ENCODE measurements at places on chromosomes 7 and 10.
A peak's percentile ranks its signal among the peaks of the same experiment; 100 is the strongest.

DNA sequence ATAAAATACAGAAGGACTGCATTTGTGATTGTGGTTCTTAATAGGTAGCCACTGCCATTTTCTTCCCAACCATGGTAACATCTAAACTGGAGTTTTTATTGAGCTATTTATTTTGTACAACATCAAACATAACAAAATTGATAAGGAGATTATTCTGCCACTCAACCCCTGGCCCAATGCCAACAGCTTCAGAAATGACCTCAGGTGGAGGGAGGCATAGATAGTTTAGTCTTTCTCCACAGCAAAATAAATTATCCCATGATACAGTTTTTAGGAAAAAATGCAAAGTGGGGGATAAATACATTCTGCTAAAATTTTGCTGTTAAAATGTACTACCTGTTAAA is 57.6 kb downstream of the LRRTM3 start:
- no peak for DNase-seq

GRCh38 chr7:131066635-131067034 is 261.0 kb upstream of the MKLN1 start:
- peak; percentile 41 for DNase-seq

- DNase-seq, result peak; percentile 55
These were observed 76.0 kb downstream of the PCGF5 start for GRCh38 chr10:91296471-91296870.

DNA sequence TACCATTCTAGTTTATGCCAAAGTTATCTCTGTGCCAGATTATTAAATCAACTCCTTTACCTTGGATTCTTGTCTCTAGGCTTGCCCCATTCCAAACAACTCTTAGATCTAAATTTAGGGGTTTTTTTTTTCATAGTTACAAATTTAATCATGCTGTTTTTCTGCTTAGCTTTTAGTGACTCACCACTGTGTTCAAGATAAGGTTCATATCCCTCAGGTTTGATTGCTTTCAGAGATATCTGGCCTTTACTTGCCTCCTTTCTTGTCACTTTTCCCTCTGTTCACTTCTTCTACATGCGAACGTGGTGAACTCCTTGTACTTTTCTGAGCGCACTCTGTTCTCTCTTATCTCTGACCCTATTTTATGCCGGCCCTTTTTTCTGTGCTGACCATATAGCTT is 78.2 kb downstream of the VPS50 start:
- DNase-seq, result no peak

- DNase-seq, result no peak
These were observed 247.5 kb downstream of the MTERF1 start for GRCh38 chr7:91633013-91633441.

GRCh38 chr10:77386838-77387237 is 250.8 kb downstream of the KCNMA1 start:
- DNase-seq, result peak; percentile 74

- no peak for DNase-seq
These were observed 5.8 kb downstream of the TBRG4 start for GRCh38 chr7:45105588-45106188.

DNA sequence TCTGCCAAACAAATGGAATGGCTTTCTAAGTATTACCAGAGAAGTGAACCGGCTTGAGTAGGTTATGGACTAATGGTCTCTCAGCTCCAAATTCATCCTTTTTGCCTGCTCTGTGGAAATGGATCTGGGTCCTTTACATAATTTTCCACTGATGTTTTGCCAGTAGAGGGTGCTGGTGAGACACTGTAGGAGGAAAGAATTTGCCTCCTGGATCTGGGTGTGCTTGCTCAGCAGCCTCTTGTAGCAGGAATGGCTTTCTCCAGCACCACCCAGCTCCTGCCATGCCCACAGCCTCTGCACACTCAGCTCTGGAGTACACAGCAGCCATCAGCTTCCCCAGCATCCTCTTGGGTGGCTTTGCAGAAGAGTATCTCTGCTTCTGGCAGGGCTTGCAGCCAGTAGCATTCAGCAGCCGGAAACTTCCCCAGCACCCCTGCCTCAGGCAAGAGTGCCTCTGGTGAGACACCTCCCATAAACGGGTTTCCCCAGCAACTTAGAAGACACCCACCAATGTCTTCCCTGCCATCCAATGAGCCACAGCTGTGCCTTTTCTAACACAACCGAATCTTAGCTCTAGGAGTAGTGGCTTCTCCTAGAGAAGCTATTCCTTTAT is 235.0 kb upstream of the PLPP4 start:
- peak; percentile 51 for DNase-seq

GRCh38 chr10:117373823-117374505 is 1.3 kb downstream of the PDZD8 start:
- DNase-seq, result peak; percentile 60

GRCh38 chr10:117148284-117148683 is 10.2 kb upstream of the VAX1 start:
- DNase-seq, result no peak

DNA sequence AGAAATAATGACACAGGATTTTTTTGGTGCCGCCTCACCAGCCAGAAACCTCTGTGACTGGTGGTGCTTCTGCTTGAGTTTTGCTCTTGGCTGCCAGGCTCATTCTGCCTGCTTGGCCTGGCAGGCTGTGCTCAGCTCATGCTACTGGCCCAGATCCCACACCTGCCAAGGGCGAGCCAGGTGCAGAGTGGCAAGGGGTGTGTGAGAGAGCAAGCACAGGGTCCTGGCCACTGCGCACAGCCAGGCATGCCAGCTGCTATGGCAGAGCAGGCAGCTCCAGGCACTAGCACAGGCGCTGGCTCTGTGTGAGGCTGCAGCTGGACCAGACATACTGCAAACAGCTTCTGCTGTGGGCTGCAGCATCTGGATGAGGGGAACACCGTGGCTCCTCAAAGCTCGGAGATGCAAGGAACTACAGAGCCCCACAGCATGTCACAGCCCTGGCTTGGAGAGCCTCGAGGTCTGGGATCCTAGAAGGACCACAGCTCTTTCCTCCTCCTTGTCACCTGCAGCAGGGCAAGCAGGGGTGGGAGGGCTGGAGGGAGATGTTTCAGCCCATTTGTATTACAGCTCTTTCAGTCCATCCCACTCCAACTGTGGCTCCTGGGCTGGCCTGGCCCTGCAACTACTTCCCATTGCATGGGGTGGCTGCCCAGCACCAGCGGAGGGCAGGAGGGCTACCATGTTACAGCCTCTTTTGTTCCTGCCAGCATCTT is 313.4 kb upstream of the SEMA3C start:
- no peak for DNase-seq

- peak; percentile 55 for DNase-seq
These were observed 149.8 kb downstream of the XPNPEP1 start for GRCh38 chr10:109773288-109774120.

- no peak for DNase-seq
These were observed 38.6 kb downstream of the ZNF800 start for GRCh38 chr7:127353897-127354296.

- DNase-seq, result no peak
These were observed 66.9 kb downstream of the GALNT17 start for GRCh38 chr7:71198887-71199286.

GRCh38 chr7:52518869-52519268 is 516.6 kb upstream of the POM121L12 start:
- DNase-seq, result no peak

DNA sequence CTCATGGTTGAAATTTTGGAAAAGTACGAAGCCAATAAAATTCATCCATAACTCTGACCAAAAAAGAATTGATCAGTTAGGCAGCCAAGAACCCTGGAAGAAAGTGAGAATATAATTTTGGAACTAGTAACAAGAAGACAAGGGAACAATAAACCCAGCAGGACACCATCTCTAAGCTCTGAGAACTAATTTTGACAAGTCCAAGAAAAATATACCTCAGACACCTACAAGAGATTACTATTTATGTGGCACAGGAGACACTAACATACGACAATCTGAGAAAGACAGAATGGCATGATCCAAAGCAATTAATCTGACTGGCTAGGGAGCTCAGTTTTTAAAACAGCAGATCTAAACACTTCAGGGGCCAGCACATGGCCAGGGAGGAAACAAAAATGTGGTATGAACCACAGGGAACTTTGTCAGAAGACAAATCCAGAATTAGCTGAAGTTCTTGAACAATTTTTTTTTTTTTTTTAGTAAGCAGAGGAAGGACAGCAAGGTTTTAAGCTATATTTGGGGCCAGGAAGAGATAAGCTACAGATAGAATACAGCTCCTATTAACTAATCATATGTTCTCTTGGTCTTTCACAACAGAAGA is 38.9 kb downstream of the PARD3 start:
- peak; percentile 39 for DNase-seq

DNA sequence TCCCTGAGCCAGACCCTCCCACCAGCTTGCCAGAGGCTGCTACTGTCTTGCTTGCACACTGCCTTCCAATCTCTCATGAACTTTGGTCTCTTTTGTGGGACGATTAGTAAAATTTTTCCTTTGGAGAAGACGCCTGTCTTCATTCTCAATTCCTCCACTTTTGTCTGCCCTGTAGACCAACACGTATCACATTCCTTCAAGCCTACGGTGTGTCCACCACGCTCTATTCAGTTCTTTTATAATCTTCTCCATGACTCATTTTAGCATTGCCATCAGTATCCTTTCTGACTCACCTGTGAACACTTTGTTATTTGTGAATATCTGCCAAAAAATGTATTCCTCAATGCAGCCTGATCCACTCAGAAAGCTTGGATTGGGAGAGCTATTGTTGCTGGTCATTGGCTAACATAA is 1.4 kb downstream of the GIMAP5 start:
- DNase-seq, result no peak

DNA sequence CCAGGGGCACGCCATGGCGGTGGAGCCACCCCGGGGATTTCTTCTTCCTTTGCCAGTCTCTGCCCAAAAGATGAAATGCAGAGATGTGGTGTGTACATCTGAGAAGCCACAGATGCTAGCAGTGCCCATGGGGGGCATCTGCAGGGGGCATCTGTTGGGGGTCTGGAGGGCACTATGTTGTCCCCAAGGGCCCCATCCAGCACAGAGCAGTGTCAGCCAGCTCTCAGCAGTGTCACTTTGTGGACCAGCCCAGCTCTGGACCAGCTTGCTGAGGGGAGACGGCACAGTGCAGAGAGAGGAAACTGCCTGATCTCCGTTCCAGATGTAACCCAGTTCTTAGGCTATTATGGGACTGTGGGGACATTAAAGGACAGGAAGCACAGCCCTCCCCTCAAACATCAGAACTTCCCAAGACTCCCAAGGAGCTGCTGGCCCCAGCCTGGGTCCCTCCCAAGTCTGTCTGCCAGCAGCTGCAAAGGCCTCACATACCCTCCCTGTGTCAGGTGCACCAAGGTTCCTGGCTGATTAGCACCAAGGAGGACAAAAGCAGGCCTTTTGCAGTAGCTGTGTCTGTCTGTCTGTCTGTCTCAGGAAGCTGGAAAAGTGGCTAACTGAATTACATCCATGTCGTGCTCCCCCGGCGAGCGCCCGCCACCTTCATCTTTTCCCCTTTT is 536.5 kb downstream of the PTPRN2 start:
- no peak for DNase-seq

DNA sequence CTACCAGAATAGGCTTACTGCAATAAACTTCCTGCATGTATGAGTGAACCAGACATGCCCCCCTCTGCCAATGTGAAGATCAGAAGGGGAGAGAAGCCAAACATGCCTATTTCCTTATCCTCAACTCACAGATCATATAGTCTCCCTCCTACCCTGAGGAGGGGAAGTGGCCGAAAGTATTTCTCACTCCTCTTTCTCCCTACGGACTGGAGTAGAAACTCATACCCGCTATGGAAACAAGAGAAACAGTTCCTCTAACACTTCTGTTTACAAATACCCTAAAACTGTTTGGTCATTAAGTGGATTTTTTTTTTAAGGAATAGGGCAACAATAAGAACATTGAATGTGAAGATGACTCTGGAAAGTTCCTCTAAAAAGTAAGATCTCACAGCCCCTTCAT is 31.4 kb downstream of the CCNJ start:
- DNase-seq, result no peak

- DNase-seq, result peak; percentile 79
These were observed 233.2 kb upstream of the PRSS1 start for GRCh38 chr7:142516038-142516501.
